Stimulated activated CD8-positive, alpha-beta memory T cell treated with anti-CD3 and anti-CD28 coated beads, Interleukin-7, amount 100 ng/mL, for 1 hour (primary cell): ENCODE measurements at places on chromosomes 12 and 14.

DNA sequence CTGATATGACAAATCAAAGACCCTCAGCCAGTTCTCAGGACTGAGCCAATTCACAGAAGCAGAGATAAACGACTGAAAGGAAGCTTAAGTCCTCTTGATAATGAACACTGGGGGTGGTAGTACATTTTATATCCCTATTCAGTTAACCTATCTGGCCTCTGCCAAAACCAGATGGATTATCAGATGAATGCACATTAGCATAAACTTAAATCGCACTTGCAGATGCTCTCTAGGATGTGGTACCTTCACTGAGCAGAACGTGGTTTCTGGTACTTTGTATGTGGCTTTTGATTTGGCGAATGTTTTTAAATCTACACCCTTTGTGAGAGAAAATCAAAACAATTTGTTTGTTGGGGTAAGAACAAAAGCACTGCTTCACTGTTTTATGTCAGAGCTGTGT, 21.1 kb upstream of the TAS2R14 start:
- no peak for DNase-seq

DNA sequence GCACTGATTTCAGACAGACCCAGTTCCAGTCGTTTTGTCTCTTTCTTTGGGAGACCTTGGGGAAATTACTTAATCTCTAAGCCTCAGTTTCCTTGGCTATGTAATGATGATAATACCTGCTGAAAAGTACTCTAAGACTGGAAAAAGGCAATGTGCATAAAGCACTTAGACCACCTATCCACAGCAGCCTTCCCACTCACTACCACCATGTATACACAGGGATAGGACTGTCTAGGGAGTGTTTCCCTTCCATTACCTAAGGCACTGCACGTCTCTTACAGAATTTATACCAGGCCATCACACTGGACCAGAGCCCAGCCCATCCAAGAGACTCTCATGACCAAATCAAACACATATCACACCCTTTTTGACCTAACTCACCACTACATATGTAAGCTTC, 6.3 kb downstream of the RPS29 start:
- DNase-seq, result no peak

GRCh38 chr12:24482882-24483604, 465.9 kb downstream of the BCAT1 start:
- DNase-seq, result no peak

GRCh38 chr14:54944737-54945391, 42.2 kb upstream of the GCH1 start:
- no peak for DNase-seq

DNA sequence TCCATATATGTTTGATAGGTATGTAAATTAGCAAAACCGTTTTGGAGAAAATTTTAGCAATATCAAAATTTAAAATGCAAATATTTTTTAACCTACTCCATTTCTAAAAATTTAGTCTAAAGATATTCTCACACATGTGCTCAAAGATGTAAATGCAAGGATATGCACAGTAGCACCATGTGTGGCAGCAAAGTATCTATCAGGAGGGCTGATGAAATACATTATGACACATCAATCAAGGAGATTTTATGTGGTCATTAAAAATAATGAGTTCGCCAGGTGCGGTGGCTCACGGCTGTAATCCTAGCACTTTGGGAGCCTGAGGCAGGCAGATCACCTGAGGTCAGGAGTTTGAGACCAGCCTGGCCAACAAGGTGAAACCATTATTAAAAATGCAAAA, 8.0 kb upstream of the C1R start:
- no peak for DNase-seq

DNA sequence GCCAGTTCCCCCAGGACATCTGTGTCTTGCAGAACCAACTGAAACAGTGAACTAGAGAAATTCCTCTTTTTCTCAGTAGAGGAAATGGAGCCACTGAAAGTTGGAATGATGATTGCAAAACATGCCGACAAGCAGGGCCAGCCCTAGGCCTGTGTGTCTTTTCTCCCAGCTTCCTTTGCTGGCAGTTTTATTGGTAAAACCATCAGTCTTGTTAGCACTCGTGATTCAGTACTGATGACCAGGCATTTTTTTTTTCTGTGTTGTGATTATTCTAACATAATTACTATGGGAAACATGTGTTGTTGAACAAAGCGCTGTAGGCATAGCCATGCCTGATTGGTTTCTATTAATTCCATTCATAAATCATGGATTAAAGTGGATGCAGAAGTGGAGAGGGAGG, 620.7 kb downstream of the AACS start:
- no peak for DNase-seq

GRCh38 chr14:92756446-92756845, 8.0 kb upstream of the LGMN start:
- DNase-seq, result no peak

- DNase-seq, result peak; percentile 41
Measured at GRCh38 chr14:93892923-93893558, 34.1 kb upstream of the FAM181A start.

DNA sequence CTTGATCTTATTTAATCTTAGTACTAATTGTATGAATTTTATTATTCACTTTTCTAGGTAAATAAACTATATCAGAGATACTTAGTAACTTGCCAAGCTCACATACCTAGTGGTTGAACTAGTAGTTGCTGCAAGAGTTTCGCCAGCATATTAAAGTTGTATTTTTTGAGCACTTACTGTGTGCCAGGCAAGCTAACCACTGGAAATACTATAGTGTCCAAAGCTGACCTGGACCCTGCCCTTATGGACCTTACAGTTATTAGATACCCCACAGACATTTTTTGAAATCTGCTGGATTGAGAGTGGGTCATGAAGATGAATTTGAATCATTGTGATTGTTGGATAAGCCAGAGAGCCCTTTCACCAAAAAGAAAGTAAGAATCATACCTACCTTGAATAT, 125.0 kb downstream of the RAD51B start:
- no peak for DNase-seq

DNA sequence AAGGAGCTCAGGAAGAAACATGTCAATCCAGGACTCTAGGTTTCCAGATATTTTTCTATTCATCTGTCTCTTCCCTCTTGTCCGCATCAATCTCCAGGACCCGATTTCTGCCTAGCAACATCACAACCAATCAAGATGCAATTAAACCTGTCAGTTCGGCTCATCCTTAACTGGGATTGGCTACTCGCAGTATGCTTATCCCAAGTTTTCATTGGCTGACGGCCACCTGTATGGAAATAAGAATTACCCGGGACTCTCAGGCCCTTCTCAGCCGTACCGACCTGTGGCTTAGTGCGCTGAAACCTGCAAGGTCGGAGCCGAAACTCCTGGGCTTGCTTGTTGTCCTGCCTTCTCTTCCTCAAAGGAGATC, 20.4 kb upstream of the ATP5MC2 start:
- DNase-seq, result no peak
